SK-N-DZ (cell line): ENCODE measurements at places on chromosomes 11 and 22.

GRCh38 chr11:57288771-57289579, 35.8 kb downstream of the TNKS1BP1 start:
- DNase-seq: peak; percentile 38

GRCh38 chr11:839280-839623, 3.1 kb downstream of the POLR2L start:
- no peak for DNase-seq

DNA sequence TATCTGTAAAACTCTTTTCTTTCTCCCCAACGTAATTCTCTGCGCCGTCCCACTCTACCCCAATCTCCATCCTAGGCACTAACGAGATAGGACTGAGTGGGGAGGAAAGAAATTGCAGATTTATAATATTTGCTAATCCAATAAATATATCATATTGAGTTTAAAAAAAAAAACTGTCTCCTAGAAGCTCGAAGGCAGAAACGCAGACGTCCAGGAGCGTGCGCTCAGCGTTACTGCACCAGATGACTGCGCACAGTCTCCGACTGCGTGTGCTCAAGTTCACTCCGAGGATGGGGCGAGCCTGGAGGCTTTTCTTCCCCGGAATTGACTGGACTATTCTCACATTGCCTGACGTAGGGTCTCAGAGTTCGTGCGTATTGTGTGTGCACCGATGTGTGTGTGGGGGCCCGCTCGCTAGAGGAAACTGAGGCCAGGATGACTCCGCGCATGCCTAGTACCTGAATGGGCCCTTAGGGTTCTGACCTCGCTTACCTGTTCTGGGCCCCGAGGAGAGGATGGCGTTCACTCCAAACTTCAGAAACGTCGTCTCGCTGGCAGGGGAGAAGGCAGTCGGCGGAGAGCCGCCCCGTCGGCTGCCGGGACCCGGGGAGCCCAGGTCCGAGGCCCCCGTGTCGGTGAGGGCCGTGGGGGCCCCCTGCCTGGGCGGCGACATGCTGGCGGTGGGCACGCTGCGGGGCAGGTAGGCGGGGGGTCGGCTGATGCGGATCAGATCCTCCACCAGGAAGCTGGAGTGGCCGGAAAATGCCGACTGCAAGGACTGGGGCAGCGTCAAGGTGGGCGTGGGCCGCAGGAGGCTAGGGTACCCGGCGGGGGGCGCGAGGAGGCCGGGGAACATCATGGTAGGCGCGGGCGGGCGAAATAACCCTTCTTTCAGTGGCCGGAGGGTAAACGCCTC, 551 bp downstream of the DBX1 start:
- DNase-seq: no peak

DNA sequence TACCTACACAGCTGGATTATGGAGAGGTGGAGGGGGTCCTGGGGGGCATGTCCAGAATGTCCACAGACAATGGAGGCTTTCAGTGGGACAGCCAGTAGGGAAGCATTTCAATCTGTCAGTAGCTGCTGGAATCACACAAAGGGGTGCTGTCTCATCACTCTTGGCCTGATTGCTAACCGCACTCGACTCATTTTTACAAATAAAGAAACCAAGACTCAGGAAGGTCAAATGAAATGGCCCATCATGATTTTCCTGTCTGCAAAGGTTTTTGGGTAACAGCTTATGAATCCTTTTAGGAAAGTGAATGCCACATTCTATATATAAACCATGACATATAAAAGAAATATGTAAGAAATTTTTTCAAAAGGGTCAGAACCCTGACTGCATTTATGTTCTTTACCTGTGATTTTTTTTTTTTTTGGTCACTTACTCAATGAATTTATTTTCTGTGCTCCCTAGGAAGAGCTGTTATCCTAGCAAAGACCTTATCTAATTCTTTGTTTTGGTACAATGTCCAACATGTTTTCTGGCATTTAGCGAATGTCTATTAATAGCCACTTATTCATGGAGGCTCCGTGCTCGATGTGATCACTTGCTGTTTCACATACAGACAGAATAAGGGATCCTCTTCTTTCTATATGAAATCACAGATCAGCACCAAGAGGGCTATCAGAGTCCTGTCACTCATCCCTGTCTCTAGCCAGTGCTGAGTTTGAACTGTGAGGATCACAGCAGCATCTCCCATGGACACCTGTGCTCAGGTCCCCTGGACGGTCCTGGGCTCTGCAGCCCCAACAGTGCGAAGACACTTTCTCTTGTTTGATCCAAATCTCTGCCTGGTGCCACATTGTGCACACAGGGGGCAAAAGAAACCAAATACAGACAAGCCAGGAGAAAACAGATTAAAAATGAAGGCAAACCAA, 979.7 kb downstream of the NTM start:
- no peak for DNase-seq

DNA sequence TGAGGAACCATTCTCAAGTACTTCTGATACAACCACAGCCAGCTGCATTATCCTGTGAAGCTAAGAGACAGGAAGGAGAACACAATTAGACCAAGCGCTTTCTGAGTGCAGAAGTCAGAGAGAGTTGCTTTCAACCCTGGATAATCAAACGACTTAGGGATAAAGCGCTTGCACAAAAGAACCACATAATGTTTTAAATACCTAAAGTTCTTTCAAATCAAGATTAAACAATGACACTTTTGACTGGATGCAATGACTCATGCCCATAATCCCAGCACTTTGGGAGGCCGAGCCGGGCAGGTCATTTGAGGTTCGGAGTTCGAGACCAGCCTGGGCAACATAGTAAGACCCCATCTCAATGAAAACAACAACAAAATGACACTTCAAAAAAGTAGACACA, 145.1 kb downstream of the SWAP70 start:
- no peak for DNase-seq

DNA sequence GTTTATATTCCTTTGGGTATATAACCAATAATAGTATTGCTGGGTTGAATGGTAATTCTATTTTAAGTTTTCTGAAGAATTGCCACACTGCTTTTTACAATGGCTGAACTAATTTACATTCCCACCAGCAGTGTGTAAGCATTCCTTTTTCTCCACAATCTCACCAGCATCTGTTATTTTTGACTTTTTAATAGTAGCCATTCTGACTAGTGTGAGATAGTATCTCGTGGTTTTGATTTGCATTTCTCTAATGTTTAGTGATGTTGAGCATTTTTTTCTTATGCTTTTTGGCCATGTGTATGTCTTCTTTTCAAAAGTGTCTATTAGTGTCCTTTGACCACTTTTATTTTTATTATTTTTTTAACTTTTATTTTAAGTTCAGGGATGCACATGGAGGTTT, 275.3 kb downstream of the METTL15 start:
- no peak for DNase-seq
